Temporal lobe (tissue), 4 donors: ENCODE measurements at places on chromosomes 6 and 20. TPM values are rescaled to one million over a fixed set of nuclear protein-coding genes. Genes with fewer than 3 reads are reported as not detected.

The MEP1A gene
- under 0.01 TPM for total RNA-seq

The BTN1A1 gene
- not detected for total RNA-seq

The PROKR2 gene
- total RNA-seq: 9.3 TPM

The SOBP gene
- total RNA-seq: 58.0 TPM

The HUS1B gene
- 0.74 TPM for total RNA-seq

The OOEP gene
- total RNA-seq: not detected

The MYB gene
- total RNA-seq: 2.5 TPM

The CLDN20 gene
- total RNA-seq: not detected

The TMEM30A gene
- 125 TPM for total RNA-seq

The PSORS1C1 gene
- not detected for total RNA-seq

The KIF13A gene
- total RNA-seq: 14.5 TPM

The HLA-DRB1 gene
- total RNA-seq: 1.7 TPM

The FABP7 gene
- 630 TPM for total RNA-seq

The SNAI1 gene
- not detected for total RNA-seq

The NKAIN4 gene
- total RNA-seq: 9.6 TPM

The ADTRP gene
- 0.98 TPM for total RNA-seq

The EYA4 gene
- total RNA-seq: 0.25 TPM

The HEY2 gene
- total RNA-seq: 0.98 TPM

The GNAS-AS1 gene
- total RNA-seq: 0.49 TPM

The CLIC5 gene
- 2.5 TPM for total RNA-seq

The GMPR gene
- 1.2 TPM for total RNA-seq

The PI3 gene
- not detected for total RNA-seq

The CTNNBL1 gene
- total RNA-seq: 49.2 TPM

The SLC22A16 gene
- 0.49 TPM for total RNA-seq

The BHLHE23 gene
- total RNA-seq: 0.25 TPM

The OR2J3 gene
- total RNA-seq: not detected

The PAK5 gene
- total RNA-seq: 36.1 TPM

The ARMC2 gene
- total RNA-seq: 10.6 TPM

The TREM1 gene
- 0.25 TPM for total RNA-seq

The FAM209B gene
- not detected for total RNA-seq

The BIRC7 gene
- total RNA-seq: not detected

The ABHD16A gene
- 40.3 TPM for total RNA-seq

The DTNBP1 gene
- total RNA-seq: 7.6 TPM

The UBE2C gene
- total RNA-seq: 3.2 TPM

The CLPSL2 gene
- not detected for total RNA-seq

The COL11A2 gene
- total RNA-seq: 1.2 TPM

The MATN4 gene
- total RNA-seq: not detected

The SCUBE3 gene
- total RNA-seq: 1.7 TPM

The C20orf141 gene
- not detected for total RNA-seq
